Large intestine (tissue), 12 donors: ENCODE measurements at places on chromosomes 13 and 19. TPM values are rescaled to one million over a fixed set of nuclear protein-coding genes. Genes with fewer than 3 reads are reported as not detected.

Gene ZNF723
- not detected for polyA plus RNA-seq

Gene MBD3L2B
- 0.12 TPM for polyA plus RNA-seq

Gene CBY2
- not detected for polyA plus RNA-seq

Gene OR7C2
- polyA plus RNA-seq: not detected

Gene STX10
- 49.0 TPM for polyA plus RNA-seq

Gene CABP5
- polyA plus RNA-seq: not detected

Gene PSG3
- not detected for polyA plus RNA-seq

Gene ZGLP1
- 7.6 TPM for polyA plus RNA-seq

Gene FREM2
- polyA plus RNA-seq: 6.2 TPM

Gene ZNF566
- 12.5 TPM for polyA plus RNA-seq

Gene TPTE2
- polyA plus RNA-seq: 0.06 TPM

Gene ZNF586
- polyA plus RNA-seq: 18.6 TPM

Gene RNU6-9
- polyA plus RNA-seq: not detected

Gene NCR1
- polyA plus RNA-seq: 1.1 TPM

Gene SLC17A7
- 0.19 TPM for polyA plus RNA-seq

Gene FCAR
- polyA plus RNA-seq: not detected

Gene PDX1
- 20.0 TPM for polyA plus RNA-seq

Gene DNM2
- 131 TPM for polyA plus RNA-seq

Gene FUT3
- 1.0 TPM for polyA plus RNA-seq

Gene FFAR3
- polyA plus RNA-seq: 0.79 TPM

Gene CD70
- not detected for polyA plus RNA-seq

Gene ZNF420
- 10.3 TPM for polyA plus RNA-seq

Gene CDX2
- polyA plus RNA-seq: 132 TPM

Gene KCNJ14
- polyA plus RNA-seq: 0.70 TPM

Gene TNPO2
- 49.2 TPM for polyA plus RNA-seq

Gene MLNR
- polyA plus RNA-seq: 0.15 TPM

Gene DNAAF3
- 0.99 TPM for polyA plus RNA-seq

Gene LILRA1
- polyA plus RNA-seq: 0.43 TPM

Gene SIGLEC10
- 10.5 TPM for polyA plus RNA-seq

Gene IGLON5
- polyA plus RNA-seq: 3.1 TPM

Gene ATP4B
- 0.04 TPM for polyA plus RNA-seq

Gene CEACAM3
- polyA plus RNA-seq: 0.36 TPM

Gene RYR1
- 2.9 TPM for polyA plus RNA-seq
